Fibroblast of the aortic adventitia (primary cell): ENCODE measurements at places on chromosomes 16 and 17.

DNA sequence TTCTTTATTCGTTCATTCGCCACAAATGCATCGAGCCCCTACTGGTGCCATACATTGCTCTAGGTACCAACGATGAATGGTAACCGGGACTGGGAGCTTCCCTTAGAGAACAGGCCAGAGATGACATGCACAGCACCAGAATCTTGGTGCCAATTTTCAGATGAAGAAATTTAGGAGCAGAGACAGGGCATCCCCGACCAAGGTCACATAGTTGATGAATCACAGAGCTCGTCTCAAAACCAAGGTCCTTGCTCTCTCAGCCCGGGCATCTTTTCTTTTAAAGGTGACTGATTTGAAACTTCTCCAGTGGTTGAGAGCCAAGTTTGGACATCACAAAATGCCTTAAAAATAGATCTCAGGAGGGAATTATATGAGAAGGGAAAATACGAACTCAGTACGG is 73.2 kb upstream of the C16orf82 start:
- DNase-seq, result no peak

- no peak for DNase-seq
Observed at GRCh38 chr17:42097691-42098631, at the start of gene ZNF385C. ZNF385C (minus strand) TSS chr17:42098473; CDS start chr17:42063056, 35,417 bp downstream.

DNA sequence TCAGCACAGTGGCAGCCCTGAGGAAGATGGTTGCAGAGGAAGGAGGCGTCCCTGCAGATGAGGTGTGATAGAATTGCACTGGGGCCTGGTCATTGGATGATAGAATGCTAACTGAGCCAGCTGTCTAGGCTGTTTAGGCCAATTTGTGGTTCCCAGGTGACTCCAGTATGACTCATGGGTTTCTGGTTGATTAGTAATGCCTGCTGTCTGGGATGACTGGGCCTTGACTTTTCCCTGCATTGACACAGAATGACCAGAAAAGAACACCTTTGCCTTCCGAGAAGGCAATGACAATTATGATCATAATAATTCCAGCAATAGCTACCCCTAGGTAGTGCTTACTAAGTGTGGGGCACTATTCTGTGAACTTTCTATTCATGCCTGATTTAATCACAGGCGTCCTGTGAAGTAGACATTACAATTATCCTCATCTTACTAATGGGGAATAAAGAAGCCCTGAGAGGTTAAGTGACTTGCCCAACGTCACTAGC is 31.5 kb downstream of the USP43 start:
- no peak for DNase-seq

DNA sequence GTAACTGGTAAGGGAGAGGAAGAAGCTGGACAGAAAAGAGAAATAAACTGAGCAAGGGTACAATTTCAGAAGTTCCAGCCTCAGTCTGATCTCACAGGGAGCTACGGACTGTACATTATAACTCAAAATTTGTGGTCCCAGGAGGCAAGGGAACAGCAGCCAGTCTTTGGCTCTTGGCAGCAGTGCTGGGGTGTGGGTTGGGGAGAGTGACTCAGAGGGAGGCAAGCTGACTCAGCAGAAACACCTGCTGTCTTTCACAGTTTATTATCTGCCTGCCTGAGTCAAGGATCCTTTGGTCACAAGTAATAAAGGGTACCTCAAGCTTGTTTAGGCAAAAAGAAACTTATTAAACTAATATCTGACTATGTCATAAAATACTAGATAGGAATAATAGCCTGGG is 73.5 kb upstream of the KIF2B start:
- peak; percentile 6 for DNase-seq

GRCh38 chr16:55249936-55250335 is 74.1 kb upstream of the IRX6 start:
- no peak for DNase-seq

DNA sequence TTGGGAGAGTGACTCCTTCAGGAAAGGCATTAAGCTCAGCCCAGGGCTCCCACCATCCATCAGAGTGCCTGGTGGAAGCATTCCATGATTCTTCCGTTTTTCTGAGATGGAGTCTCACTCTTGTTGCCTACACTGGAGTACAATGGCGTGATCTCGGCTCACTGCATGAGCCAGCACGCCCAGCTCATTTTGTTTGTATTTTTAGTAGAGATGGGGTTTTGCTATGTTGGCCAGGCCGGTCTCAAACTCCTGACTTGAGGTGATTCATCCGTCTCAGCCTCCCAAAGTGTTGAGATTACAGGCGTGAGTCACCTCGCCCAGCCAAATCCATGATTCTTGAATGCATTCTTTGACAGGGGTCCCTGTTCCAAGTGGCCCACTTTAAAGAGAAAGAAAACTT is 23.1 kb downstream of the MIS12 start:
- peak; percentile 84 for DNase-seq

DNA sequence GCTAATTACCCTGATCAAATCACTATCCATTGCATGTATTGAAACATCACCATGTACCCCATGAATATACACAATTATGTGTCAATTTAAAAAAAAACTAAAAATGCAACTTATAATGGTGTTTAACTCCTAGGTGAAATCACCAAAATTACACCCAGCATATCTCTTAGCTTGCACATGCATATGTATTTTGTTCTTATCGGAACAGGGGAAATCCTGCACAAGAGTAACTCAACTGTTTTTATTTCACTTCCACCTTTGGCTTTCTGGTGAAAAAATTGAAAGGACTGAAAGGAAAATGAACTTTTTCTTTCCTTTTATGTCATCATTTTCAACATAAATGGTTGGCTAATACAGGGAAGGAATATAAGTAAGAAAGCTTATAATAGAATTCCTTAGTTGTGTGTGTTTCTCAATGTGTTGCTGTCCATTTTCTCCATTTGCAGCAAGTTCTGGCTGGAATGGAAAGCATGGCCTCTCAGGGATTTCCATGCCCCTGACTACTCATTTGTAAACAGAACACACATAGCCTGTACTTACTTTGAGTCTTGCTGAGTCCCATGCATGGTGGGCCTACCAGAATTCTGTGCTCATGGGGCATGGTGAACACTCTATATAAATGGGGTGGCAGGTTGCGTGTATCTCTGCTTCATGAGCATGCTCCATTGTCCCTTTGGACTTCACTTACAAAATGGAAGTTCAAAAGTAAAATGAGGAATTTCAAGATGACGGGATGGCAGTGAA is 462.0 kb downstream of the HS3ST3B1 start:
- no peak for DNase-seq

DNA sequence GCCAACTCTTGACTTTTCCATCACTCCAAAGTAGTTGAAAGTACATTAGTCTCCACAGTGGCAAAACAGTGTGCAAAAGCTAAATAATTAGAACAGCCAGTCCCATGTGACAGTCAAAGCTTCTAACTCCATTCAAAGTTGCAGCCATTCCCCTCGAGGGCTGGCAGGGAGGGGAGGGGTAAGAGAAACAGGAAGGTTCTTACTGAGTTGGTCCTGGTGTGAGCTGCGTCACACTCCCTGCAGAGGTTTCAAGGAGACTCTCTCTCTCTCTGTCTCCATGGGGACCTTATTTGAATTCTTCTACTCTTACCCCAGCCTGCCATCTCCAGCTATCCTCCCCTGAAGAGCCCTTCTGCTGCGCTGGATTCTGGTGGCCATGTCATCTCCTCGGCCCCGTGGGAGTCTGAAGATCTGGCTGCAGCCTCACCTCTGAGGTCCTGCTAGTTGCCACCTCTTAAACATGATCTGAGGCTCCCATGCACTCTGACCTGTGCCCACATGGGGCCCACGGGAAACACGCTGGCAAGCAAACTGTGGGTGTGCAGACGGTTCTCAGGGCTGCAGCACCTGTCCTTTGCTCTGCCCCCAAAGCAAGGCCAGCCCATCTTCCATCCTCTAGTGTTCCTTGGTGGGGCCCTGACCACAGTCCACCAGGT is 23.3 kb upstream of the STH start:
- DNase-seq, result no peak
